ENCODE measurements at places on chromosomes 3 and 15.

DNA sequence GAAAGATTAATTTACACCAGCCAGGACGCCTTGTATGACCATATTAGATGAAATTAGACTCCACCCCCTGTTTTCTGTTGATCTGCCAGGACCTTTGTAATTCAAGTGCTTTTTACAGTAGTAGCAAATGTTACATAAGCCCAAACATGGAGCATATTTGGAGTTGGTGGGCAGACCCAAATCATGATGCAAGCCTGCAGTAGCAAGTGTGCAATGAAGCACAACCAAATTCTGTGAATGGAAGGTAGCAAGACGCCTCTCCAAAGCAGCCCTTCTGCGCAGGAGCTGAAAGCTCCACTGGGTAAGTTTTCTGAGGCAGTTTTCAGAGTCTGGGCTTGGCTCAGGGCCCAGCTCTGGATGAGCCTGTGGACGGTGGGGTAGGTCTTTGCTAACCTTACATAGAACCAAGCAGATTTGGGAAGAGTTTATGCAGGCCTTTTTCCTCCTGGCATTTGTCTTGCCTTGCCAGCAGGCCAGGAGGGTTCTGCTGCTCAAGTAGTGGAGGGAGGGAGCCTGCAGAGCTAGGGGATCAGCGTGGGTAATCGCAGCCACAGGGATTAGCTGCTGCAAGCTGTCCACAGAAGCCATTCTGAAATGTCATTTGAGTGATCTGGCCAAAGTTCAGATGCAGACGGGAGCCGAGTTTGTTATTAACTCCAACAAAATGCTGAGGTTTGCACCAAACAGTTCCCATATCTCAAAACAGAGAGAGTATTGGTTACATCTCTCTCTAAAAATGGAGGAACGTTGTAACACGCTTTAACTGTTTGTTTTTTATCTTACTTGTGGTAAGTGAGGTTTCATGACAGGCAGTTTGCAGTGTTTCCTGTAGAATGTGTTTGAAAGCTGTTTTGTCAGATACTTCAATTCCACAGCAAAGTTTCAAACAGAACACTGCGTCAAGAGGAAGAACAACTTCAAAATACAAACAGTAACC, 55.4 kb downstream of the PSMD6 start:
- peak; percentile 65 for DNase-seq

DNA sequence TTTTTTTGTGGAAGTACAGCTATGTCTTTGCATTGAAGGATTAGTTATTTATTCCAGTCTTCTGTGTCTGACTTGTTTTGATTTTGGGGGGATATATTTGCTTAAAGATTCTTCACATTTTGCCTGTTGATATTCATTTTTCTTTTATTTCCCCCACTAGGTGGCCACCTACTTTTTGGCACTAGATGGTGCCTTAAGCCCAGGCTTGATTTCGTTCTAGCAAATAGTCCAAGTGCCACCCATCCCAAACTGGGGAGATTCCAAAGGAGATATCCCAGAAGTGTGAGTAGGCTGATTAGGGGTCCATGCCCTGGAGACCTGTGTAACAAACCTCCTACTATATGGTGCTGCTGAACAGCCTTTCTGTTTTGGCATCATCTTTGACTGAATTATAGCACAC, 80.0 kb upstream of the SPATA16 start:
- no peak for DNase-seq

DNA sequence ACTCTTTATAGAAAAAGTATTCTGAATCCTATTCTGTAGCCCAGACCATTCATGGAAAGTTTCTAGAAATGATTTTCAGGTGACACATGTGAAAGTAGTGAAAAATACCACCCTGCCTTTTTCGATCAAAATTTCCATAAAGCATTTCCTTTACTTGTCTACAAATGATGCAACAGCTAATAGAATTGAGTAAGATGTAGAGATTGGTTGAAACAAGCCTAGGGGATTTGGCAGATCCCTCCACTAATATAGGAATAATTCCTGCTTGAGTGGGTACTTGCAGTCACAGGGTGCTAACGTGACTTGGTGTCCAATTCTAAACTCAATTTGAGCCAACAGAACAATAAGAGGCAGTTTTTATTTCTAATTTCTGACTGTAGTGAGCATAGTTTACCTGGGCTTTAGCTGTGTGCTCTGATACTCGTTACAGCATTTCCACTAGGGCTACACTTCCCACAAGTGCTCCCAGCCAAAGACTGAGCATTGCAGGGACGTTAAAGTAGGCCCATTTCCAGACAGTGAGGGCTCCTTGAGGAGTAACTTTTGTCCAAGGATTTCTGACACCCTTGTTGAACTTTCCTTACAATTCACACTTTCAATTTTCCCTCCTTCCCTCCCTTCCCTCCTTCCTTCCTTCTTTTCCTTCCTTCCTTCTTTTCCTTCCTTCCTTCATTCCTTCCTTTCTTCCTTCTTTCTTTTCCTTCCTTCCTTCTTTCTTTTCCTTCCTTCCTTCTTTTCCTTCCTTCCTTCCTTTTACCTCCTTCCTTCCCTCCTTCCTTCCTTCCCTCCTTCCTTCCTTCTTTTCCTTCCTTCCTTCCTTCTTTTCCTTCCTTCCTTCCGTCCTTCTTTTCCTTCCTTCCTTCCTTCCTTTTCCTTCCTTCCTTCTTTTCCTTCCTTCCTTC, 53.9 kb upstream of the TP63 start:
- no peak for DNase-seq

DNA sequence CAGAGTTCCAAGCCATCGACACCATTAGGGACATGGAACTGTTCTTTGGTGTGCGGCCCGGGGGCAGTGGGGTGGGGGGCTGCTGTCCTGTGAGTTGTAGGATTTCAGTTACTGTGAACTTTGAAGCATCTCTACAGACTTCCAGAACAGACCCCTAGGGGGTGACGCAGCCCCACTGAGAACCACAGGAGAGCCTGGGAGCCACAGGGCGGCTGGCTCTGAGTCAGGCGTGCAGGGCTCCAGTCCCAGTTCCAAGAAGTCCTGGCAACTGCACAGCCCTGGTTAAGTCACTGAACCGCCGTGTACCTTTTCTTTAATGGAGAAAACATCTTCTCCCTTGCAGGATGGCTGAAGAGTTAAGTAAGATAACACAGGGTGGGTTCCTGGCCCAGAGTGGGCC, 23.5 kb upstream of the LRTM1 start:
- DNase-seq, result no peak

DNA sequence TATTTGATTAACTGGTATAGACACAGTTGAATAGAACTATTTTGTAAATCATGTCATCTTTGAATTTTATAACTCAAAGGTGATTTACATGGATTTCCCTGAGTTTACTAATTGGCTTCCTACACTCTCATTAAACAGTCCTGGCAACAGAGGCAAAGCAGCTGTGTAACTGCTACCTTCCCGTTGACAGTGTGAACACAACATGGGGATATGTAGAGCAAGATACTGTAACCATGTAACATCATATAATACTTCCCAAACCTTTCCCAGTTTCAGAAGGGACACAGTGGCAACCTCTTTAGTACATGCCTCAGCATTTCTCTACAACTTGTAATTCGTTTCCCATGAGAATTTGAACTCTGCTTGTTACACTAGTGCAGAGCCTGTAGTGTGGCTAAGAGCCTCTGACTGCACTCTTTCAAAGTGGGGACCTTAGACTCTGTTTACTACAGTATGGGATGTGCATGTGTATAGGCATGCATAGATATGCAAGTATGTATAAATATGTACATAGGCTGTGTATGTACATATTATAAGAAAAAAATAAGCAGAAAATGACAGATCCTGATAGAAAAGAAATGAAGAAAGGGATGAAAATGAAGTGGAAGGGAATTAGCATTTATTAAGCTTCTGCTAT, 299.3 kb downstream of the SLC9A9 start:
- DNase-seq, result no peak

Data from activated CD4-positive, alpha-beta T cell treated with anti-CD3 and anti-CD28 coated beads, Interleukin-2, amount 50 U/mL, for 16 hours (primary cell).